MV-4-11 (cell line): ENCODE measurements at places on chromosomes 2 and 18.

GRCh38 chr2:58291726-58292438 is 50.8 kb upstream of the FANCL start:
- DNase-seq = no peak

GRCh38 chr18:32326450-32327308 is 136.8 kb downstream of the MEP1B start:
- DNase-seq = no peak

DNA sequence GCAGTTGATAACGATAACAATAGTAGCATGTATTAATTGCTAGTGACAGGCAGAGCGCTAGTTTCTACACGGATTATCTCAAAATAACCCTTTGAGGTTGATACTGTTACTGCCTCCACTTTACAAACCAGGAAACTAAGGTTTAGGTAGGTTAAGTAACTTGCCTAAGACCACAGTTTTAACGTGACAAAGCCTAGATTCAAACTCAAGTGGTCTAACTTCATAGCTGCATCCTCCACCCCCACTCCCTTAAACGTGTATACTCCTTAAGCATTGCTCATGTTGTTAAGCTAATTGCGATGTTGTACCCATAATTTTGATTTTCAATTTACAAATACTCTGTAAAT is 1.2 kb downstream of the ME2 start:
- no peak for DNase-seq

- peak; percentile 76 for DNase-seq
These were observed 297.0 kb upstream of the GULP1 start for GRCh38 chr2:187994464-187995331.

DNA sequence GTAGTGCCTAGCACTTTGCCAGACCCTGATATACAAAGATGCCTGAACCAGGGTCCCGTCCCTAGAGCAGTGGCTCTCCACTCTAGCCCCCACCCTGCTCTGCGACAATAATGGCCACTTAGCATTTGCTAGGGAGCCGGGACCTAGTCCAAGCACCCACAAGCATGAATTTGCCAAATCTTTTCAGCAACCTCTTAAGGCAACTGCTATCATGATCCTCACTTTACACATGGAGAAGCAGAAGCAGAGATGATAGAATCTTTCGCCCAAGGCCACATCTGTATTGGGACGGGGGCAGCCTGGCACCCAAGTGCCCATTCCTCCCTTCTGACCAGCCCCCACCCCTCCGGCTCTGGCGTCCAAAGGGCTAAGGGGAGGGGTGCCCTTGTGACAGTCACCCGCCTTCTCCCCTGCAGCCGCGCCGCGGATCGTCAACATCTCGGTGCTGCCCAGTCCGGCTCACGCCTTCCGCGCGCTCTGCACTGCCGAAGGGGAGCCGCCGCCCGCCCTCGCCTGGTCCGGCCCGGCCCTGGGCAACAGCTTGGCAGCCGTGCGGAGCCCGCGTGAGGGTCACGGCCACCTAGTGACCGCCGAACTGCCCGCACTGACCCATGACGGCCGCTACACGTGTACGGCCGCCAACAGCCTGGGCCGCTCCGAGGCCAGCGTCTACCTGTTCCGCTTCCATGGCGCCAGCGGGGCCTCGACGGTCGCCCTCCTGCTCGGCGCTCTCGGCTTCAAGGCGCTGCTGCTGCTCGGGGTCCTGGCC is 13.0 kb downstream of the SIGLEC15 start:
- DNase-seq = no peak

DNA sequence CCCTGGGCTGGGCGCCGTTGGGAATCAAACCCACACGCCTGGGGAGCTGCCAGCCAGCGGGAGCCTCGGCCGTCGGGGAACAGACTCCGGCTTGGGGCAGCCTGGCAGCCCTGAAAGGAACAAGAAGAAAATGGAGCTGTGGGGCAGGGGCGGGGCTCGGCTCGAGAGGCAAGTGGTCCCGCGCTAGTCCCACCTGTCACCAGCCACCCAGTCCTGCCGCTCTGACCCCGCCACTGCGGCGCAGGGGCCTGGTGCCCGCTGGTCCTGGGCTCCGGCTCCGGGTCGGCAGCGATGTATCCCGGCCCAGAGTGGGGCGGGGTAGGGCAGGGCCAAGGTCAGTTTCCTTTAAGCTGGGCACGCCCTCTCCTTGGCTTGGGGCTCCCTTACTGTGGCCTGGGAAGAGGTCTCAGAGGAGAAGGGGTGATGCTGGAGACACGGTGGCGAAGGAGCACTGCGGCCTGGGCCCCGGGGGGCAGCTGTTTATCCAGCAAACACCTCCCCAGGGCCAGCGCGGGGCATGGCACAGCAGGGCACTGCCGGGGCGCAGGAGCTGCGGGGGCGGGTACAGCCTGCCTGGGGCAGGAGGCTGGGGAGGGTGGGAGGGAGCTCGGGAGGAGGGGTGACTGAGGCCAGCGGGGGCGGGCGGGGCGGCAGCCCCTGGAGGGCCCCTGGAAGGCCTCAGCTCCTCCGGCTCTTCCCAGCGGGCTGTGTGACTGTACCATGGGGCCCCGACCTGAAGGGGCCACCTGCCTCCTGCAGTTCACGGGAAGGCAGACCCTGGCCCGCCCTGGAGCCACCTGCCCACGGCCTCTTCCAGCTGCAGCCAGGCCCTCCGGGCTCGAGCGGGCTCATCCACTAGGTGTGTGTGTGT is 15.6 kb downstream of the ODC1 start:
- peak; percentile 28 for DNase-seq

- no peak for DNase-seq
These were observed 63.9 kb upstream of the EDAR start for GRCh38 chr2:109052922-109053321.

DNA sequence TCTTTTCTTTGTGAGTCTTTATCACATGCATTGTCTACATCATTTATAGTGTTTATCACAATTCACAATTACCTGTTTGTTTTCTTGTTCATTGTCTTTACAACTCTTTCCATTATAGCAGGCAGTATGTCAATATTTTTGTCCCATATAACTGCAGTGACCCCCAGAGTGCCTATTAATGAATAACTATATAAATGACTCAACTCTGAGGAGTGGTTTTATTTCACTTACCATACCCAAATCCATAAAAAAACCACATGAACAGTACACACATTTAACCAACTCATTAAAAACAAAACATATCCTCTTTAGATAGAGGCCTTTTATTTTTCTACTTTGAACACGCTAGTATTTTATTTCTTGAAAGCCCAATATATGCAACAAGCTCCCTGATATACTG is 1419.1 kb upstream of the NXPH2 start:
- no peak for DNase-seq

GRCh38 chr2:26745609-26746327 is 18.3 kb upstream of the SLC35F6 start:
- DNase-seq = peak; percentile 58
